Activated CD4-positive, alpha-beta T cell treated with anti-CD3 and anti-CD28 coated beads, Interleukin-2, amount 50 U/mL, for 16 hours (primary cell): ENCODE measurements at places on chromosomes 2 and 18.
A peak's percentile ranks its signal among the peaks of the same experiment; 100 is the strongest.

GRCh38 chr2:239585422-239585821 lies 184.6 kb upstream of the HDAC4 start:
- DNase-seq: no peak

GRCh38 chr2:115285416-115285815 lies 843.0 kb downstream of the DPP10 start:
- no peak for DNase-seq

DNA sequence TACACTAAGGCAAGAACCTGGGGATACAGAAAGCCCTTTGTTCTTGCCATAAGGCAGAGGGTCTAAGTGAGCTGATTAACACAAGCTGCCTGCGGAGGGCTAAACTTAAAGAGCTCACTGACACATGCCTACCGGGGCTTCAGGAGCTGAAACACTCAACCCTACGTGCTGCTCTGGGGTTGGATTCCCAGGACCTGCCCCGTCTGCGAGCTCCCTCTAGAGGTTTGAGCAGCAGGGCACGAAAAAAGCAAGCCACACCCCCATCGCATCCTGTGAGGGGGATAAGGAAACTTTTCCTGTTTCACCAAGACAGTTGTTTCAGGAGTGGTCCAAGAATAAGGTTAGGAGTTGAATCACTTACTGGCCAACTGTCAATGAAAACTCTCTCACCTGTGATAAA lies 562.1 kb downstream of the TMX3 start:
- no peak for DNase-seq

- DNase-seq: no peak
These were observed 96.7 kb upstream of the ACAA2 start for GRCh38 chr18:49910019-49910418.

DNA sequence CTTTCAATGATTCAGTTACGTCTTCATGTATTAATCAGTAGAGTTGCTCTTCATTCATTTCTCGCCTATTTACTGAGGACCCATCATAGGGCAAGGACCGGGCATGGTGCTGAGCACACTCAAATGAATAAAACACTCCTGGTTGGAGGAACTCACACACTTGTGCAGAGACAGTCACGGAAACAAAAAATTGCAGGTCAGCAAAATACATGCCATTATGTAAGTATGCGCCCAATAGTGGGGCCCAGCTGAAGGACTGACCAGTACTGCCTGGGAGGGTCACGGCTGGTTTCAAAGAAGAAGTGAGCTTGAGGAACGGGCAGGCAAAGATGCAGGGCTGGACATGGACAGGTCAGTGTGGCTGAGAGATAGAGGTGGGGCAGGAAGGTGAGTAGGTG lies 102.9 kb downstream of the DDX1 start:
- DNase-seq: no peak

- no peak for DNase-seq
These were observed 31.9 kb downstream of the SH3RF3 start for GRCh38 chr2:109160714-109161440.

GRCh38 chr2:46876741-46877384 lies 38.7 kb downstream of the MCFD2 start:
- peak; percentile 23 for DNase-seq

GRCh38 chr2:36277146-36277808 lies 78.3 kb upstream of the CRIM1 start:
- peak; percentile 67 for DNase-seq

GRCh38 chr18:5817816-5818215 lies 77.5 kb downstream of the TMEM200C start:
- DNase-seq: no peak

GRCh38 chr18:9530226-9531009 lies 55.1 kb downstream of the RALBP1 start:
- DNase-seq: no peak

- no peak for DNase-seq
These were observed 175.2 kb upstream of the ALPP start for GRCh38 chr2:232203166-232203891.

DNA sequence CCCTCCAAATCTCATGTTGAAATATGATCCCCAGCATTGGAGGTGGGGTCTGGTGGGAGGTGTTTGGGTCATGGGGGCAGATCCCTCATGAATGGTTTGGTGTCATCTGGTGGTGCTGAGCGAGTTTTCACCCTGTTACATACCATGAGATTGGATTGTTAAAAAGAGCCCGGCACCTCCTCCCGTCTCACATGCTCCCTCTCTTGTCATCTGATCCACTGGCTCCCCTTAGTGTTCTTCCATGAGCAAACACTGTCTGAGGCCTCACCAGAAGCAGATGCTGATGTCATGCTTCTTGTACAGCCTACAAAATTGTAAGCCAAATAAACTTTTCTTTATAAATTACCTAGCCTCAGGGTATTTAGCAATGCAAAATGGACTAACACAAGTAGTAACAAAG lies 405.0 kb upstream of the SLC39A10 start:
- no peak for DNase-seq

DNA sequence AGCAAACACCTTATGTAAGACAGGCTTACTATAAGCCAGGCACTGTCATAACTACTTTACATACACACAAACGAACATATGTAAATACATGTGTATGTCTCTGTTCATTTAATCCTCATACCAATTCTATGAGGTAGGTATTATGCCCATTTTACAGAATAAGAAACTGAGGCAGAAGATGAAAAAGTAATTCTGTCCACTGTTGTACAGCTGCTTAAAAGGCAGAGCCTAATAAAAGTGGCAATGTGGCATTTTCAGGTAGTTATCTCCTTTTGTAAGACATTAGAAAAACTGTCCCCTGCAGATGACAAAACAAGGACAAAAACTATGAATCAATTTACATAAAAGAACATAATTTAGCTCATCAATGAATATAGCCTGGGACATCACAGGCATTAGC lies 69.9 kb downstream of the PLEKHM3 start:
- DNase-seq: no peak

GRCh38 chr2:12210016-12210933 lies 463.8 kb downstream of the LPIN1 start:
- DNase-seq: no peak

DNA sequence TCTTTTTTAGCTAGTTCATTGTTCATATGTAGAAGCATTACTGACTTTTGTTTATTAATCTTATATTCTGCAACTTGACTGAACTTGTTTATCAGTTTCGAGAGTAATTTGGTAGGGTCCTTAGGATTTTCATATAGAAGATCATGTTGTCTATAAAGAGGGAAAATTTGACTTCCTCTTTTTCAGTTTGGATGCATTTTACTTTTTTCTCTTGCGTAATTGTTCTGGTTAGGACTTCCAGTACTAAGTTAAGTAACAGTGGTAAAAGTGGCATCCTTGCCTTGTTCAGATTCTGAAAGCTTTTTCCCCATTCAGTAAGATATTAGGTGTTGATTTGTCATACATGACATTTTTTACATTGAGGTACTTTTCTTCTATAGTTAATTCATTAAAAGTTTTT lies 726.0 kb downstream of the KCNJ3 start:
- DNase-seq: no peak

GRCh38 chr2:222287862-222288479 lies 10.8 kb downstream of the PAX3 start:
- no peak for DNase-seq

- no peak for DNase-seq
These were observed 5.9 kb upstream of the RNF152 start for GRCh38 chr18:61898640-61899101.

- DNase-seq: peak; percentile 38
These were observed at the start of gene IL1A for GRCh38 chr2:112784199-112785189. TSS of gene IL1A (minus strand) at chr2:112784493. CDS start at chr2:112783770, 723 bp downstream.

DNA sequence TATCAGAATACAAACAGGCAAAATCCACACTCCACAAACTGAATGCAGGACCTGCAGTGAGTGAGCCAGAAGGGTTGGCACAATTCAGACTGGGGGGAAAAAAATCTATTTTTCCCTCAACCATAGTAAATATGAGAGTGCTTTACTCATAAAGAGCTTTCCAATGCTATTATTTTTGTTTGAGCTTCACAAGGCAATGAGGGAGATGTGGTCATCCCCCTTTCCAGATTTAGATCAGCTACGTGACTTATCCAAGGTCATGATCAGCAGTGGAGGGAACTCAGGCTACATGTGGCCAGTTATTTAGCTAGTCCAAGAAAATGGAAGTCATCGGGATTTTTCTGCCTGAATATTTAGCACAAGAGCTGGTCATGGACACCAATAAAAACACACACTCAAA lies 120.4 kb upstream of the KLF7 start:
- DNase-seq: peak; percentile 78

DNA sequence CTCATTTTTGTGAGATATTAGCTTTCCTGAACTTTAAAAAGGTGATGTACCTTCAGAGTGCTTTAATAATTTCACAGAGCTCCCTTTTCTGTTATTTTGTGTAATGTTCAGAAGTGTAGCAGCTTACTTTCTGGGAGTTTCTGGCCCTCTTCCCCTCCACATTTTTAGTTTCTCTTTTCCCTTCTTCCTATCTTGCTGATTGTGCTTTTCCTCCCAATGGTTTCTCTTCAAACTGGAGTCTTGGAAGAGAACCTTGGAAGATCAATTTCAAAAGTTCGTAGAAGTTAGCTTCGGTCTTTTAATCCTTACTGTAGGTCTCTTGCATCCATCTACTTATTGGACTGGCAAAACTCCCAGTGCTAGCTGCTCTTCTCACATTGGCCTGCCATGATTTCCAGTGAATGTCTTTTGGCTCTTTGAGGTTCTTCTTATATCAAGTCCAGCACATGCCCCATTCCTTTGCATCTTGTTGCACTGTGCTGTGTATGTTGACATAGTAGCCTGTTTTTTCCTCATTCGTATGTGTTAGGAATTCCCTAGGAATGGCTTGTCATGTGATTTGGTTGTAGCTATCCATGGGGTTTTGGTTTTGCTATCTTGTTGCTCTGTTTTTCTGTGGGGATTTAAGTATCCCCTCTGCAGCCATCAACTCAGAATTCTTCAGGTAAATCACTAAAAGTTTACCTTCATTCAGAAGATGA lies 7.8 kb downstream of the CCNT2 start:
- no peak for DNase-seq

DNA sequence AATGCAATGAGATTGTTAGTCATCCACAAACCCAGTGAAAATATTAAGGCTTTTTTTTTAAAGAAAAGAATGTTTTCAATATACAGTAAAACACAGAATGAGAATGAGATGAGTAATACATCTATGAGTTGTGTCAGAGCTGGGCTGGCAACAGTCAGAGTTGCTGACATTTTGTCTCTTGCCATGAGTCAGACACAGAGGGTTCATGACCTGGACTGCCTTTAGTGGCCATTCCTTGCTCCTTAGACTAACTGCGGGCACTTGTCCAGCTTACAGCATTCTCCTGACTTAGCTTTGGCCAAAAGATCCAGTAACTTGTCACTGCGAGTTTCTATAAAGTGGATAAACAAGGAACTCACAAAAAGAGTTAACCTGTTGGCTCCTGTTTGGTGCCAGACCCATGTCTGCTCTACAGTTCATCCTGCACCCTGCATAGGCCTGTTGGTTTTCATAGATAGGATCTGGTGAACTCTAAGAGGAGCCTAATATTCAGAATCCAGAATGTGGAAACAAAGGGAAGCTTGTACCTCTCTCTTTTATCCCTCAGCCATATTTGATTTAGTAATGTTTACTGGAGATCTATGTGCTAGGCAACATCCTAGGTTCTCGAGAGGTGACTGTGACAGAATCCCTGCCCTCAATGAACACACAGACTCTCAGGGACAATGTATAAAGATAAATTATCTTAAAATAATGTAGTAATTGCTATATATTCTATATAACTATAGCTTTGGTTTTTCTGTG lies 391.5 kb upstream of the VWC2L start:
- DNase-seq: peak; percentile 2

DNA sequence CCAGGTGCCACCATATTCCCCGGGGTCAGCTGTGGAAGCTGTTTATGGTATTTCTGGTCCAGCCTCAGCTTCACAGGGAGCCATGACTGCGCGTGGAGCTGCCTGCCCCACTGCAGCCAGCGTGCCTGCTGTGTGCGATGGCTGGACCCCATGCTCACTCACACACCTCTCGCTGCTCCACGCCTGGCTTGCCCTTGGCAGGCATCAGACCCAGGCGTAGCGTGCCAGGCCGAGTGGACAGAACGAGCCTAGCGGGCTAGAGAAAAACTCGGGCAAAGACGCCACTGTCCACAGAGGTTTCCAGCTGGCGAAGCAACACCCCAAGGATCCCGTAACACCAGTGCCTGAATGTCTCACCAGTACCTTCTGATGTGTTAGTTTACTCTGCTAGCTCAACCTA lies 42.9 kb upstream of the PEX13 start:
- no peak for DNase-seq

GRCh38 chr2:191481305-191482070 lies 196.4 kb upstream of the NABP1 start:
- DNase-seq: no peak

DNA sequence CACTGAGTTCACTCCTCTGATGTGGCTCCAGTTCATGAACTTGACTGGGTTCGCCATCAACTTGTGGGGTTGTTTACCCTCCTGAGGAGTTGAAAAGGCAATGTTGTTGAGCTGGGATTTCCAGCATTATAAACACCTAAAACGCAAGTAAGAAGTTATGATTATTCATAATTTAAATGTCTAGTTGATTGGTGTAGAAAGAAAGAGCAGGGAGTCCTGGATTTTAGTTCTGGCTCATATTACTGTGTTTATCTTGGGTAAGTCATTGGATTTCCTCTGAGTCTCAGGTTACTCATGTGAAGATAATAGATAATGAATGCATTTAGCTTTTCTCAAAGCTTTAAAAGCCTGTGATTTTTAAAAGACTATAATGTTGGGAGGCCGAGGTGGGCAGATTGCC lies 438.0 kb upstream of the CDH20 start:
- no peak for DNase-seq
